ENCODE measurements at places on chromosomes 2 and 18.

- no peak for DNase-seq
Observed at GRCh38 chr18:78511666-78512601, 467.7 kb upstream of the SALL3 start.

DNA sequence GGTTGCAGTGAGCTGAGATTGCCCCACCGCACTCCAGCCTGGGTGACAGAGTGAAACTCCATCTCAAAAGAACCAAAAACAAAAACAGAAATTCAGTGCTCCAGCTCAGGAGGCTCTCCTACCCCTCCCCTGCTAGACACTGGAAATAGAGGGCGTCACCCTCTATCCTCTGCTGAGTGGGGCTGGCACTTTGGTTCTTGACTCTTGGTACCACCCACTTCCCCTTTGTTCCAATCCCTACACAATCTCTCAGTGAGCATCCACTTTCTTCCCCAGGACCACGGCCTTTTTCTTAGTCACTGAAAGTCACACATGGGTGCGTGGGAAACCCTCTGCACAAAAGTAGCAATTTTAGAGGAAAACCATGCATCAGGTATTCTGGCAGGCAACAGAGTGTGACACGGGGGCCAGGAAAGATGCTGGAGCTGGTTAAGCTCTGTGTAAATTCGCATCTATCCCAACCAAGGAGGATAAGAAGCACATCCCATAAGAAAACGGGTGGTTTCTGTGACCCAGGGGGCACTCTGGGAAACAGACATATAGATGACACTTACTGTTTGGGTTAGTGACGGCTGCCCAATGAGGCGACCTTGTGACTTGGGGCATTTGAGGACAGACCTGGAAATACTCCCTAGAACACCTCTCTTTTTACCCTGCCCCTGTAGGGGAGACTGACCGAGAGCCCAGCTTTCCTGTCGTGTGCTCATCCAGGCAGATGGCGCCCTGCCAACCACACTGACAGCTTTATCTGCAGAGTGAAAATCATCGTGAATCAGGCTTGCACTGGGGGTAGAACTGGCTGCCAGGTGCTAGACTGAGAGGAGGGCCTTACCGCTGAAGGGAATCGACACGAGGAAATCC, 7.7 kb downstream of the HJURP start:
- no peak for DNase-seq

GRCh38 chr2:148935791-148936190, 60.8 kb downstream of the KIF5C start:
- DNase-seq: no peak

DNA sequence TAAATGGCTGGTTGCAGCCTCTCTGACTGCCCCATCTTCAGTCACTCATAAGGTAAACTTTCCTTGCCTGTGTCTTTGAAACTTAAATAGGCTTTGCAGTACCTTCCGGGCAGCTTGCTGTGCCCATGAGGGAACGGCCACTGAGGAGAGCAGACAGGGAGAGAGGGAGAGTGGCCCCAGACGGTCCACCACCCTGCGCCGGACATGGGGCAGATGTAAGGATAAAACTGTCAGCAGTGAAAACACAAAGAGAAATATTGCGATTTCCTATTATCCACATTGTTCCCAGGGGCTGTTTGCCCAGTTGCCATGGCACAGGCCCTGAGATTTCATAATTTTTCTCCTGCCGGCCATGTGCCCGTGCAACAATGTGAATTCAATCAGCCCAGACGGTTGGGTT, 265.9 kb upstream of the SALL3 start:
- no peak for DNase-seq

GRCh38 chr18:55500316-55501086, 87.5 kb downstream of the TCF4 start:
- DNase-seq: no peak

DNA sequence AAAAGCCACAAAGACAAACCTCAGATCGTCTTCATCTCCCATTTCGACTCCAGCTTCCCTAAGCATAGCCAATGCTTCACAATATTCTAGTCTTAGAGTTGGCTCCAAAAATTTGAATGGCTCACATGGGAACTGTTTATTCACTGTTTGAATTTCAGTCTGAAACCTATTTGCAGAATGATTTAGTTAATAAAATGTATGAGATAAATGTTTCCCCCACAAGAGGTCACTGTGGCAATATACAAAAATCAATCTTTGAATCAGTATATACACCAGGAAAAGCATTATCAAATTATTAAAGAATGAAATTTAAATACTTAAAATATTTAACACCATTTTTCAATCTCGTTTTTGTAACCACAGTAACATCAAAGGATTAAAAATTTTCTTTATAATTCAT, 40.0 kb upstream of the MCM6 start:
- DNase-seq: no peak

DNA sequence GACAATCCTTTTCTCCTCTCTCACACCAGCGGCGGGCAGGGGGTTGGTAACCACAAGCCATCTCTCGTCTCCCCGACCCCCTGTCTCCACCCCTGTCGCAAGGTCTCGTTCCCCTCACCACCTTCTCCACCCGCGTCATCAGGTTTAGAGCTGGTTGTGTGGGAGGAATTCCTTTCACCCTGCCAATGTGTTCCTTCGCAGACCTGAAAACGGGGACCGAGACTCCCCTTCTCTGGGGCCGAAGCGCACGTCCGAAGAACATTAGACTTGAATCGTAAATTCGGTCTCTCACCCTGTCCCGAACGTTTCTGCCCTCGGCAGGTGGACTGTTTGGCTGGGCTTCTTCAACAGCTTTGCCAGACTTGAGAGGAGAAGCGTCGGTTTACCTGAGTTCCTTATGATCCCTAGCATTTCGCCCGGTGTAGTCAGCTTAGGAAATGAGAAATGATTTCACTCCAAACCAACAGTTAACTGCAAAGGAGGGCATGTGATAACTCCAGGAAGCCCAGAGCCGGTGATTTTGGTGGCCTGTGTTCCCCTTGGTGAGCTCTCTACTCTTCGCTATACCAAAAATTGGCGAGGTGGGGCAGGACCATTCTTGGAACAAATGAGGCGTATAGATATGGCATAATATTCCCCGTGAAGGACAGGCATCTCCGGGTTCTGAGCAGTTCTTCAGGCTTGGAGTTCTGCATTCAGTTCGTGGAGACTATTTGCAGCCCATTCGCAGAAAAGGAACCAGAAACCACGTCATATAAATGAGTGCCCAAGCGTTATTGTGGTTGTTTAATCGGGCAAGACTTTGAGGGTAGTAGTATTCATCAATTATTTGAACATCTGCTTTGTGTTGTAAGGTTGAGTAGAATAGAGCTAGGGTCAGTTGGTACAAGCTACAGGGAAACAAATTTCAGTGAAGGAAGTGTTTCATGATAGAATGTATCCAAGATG, 694 bp downstream of the CFAP36 start:
- peak; percentile 11 for DNase-seq

- no peak for DNase-seq
Observed at GRCh38 chr2:39874236-39874635, 95.2 kb upstream of the THUMPD2 start.

DNA sequence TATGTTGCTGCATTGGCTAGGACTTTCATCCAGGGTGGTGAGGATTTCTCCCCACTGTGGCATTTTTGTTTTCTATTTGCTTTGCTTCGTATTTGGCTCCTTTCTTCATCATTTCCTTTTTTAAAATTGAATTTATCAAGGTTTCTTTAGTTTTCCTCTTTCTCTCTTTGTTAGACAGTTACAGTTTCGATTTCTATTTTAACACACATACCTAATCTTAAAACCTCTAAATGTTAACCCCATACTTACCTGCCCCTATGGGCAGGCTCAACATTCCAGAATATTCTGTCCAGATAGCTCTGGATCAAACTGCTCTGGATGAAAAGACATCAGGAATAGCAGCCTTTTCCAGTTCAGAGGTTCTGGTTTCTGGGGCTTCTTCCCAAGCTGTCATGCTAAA, 49.2 kb downstream of the DIPK1C start:
- no peak for DNase-seq

- no peak for DNase-seq
Observed at GRCh38 chr18:49698525-49699025, 114.8 kb downstream of the ACAA2 start.

DNA sequence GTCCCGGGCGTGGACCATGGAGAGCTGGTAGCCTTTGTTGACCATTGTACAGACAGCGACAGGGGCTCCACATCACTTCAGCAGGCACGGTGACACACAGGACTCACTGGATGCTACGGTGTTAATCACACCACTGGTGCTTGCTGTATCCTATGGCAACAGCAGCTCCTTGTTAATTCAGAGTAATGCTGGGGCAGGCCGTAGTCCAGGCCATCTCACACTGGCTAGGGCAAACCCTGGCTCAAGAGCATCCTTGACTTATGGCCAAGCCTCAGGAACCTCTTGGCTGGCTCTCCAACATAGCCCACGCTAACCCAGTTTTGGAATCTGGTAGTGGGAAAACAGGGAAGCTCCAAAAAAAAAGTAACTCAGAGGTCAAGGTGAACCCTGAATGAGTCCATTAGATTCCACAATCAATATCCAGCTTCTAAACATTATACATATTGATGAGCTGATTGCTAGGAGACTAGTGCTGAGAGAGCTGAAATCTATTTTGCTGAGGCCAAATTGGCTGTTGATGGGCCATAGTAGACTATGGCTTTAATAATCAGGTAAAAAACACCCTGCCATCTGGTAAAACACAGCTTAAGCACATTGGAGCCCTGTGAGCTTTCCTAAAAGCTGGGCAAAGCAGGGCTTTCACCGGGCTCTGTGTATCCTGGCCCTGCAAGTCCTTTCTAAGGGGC, 253.6 kb downstream of the PRKCE start:
- no peak for DNase-seq

DNA sequence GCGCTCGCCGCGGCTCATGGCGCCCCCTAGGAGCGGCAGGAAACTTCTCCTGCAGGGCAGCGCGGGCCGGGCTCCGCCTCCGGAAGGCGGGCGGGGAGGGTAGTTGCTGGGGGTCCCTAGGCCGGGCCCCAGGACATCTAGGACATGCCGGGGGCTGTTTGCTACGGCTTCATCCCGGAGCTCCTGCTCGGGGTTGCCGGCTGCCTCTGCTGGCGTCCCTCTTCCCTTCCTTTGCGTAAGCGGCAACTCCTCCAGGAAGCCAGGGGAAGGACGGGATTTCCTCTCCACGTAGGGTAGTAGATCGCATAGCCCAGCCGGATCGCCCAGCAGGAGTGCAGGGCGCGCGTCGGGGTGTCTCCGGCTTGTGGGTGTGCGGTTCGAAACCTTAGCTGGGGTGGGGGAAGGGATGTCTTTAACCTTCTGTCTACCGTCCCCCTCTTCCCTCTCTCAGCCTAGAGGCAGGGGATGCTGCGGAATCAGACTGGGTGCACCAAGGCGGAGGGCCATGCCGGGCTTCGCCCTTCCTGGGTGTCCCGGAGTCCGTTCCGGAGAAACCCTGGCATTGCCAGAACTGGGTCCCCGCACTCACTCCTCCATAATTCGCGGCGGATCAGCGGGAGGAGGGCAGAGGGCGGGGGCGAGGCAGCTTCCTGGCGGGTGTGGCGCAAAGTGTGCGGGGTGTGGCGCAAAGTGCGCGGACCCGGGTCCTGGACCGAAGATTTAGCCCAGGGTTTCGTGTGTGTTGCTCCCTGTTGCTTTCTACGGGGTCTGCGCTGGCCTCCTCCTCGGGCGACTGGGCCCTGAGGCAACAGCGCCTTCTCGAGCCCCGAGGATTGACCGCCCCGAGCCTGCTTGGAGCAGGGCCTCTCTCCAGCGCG, 12.2 kb upstream of the SKOR2 start:
- no peak for DNase-seq

DNA sequence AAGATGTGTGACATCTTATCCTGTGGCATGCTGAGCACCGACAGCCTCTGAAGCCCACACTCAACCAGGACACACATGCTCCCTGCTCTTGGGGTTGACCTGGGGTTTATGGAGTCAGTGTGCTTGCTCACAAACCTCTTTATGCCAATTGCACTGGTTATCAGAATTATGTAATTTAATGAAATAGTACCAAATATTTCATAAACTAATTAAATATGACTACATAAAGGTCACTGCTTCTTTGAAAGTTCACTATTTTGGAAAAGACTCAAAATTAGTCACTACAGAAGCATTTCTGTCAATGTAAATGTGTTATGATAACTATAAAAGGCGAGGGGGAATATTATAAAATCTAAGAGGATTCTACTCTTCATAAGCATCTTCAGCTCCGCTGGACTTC, 76.7 kb downstream of the FHOD3 start:
- no peak for DNase-seq

DNA sequence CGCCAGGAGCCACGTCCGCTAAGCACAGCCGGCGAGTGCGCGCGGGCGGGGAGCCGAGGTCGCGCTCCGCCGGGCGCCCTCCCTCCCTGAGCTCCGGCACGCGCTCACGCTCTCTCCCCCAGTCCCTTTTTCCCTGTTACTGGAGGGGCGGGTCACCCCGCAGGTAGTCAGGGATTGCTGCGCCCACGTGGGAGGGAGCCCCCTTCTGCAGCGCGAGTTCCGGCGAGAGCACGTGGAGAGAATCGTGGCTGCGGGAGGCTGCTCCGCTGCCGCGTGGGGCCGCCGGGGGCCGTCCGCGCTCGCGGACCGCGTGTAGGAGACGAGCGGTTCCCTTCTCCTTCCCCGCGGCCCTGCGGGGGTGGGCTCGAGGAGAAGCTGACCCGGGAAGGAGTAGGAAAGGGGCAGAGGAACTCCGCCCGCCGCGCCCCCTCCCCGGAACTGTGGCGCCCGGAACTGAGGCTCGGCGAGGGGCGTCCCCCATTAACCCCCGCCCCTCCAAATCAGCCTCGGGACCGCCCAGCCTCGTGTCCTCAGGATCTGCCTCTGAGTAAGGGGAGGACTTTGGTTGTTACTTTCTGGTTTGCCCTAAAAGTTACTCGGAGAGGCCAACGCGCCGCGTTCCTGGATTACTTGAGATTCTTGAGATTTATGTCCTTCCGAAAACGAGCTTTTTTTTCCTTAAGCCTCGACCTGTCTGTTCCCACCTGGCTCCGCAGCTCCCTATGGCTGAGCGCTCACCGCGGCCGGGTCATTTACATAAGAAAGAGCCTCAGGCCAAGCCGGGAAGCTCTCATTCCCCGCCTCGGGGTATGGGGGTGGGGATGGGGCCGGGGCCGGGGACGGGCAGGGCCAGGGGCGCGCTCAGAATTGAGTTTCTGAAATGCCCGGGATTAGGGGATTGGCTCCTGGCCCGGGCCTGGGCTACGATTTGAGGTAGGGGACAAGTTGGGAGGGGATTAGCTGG, 1.1 kb downstream of the HK2 start:
- DNase-seq: peak; percentile 31

DNA sequence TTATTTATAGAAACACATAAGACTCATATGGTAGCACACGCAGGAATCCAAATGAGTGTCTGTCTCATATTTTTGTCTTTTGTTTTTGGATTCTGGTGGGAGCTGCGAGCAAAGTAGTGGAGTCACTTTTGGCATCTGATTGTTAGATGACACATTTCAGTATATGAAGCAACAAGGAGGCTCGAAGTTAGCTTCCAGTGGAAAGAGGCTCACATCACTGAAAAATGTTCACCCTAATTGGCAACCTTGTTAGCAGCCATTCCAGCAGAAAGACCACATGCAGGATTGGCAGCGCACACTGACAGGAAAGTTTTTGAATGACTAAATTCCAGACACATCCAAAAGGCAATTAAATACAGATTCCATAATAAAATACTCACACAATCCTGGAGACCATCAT, 87.4 kb downstream of the MYT1L start:
- DNase-seq: no peak

- no peak for DNase-seq
Observed at GRCh38 chr2:62467100-62467474, 38.9 kb downstream of the TMEM17 start.

GRCh38 chr2:19861813-19862212, 40.0 kb downstream of the TTC32 start:
- DNase-seq: no peak

- DNase-seq: no peak
Observed at GRCh38 chr2:237886685-237887481, 27.5 kb downstream of the RAMP1 start.

All from T-helper 1 cell (primary cell).